NCI-H226 (cell line): ENCODE measurements at places on chromosomes 7 and 10.

DNA sequence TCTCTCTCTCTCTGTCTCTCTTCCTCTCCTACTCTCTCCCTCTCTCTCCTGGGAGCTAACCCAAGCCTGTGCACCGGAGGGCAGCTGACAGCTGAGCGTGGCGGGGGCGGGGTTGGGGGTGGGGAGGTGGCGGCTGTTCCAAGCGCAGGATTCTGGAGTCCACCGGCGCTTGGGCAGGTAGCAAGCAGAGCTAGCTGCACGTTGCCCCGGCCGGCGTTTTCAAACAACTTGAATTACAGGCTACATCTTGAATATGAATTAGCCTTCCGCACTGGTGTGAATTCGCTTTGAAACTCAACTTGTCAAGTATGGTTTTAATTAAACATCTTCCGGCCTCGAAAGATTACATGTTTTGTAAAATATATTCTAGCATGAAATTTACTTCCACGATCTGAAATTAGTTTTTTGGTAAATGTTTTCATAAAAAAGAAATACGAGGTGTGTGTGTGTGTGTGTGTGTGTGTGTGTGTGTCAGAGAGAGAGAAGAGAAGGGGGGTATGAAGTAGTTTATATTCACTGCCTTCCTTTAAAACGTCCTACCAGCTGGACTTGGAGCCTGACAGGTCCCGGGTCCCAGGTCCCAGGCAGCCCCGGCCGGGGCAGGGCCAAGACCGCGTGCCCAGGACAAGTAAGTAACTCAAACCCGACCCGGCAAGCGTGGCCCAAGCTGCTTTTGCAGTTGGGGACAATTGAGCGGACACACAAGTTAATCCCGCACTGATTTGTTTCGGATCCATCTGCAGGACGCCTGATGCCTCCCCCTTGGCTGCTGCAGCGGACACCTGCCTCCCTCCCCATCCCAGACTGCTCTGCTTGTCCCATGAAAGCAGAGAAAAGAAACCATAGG, 9.0 kb upstream of the DLX6 start:
- DNase-seq = no peak

- no peak for DNase-seq
These were observed 103.2 kb upstream of the PPIF start for GRCh38 chr10:79244068-79244442.

GRCh38 chr7:116994611-116995010, 41.3 kb downstream of the ST7 start:
- DNase-seq = no peak

- peak; percentile 55 for DNase-seq
These were observed 41.8 kb upstream of the HYCC1 start for GRCh38 chr7:23055582-23056178.

- DNase-seq = no peak
These were observed 41.5 kb downstream of the CYP17A1 start for GRCh38 chr10:102795453-102796406.

GRCh38 chr7:34066411-34066810, 161.1 kb downstream of the BMPER start:
- no peak for DNase-seq

GRCh38 chr10:112721080-112721698, 228.9 kb upstream of the TCF7L2 start:
- peak; percentile 20 for DNase-seq

DNA sequence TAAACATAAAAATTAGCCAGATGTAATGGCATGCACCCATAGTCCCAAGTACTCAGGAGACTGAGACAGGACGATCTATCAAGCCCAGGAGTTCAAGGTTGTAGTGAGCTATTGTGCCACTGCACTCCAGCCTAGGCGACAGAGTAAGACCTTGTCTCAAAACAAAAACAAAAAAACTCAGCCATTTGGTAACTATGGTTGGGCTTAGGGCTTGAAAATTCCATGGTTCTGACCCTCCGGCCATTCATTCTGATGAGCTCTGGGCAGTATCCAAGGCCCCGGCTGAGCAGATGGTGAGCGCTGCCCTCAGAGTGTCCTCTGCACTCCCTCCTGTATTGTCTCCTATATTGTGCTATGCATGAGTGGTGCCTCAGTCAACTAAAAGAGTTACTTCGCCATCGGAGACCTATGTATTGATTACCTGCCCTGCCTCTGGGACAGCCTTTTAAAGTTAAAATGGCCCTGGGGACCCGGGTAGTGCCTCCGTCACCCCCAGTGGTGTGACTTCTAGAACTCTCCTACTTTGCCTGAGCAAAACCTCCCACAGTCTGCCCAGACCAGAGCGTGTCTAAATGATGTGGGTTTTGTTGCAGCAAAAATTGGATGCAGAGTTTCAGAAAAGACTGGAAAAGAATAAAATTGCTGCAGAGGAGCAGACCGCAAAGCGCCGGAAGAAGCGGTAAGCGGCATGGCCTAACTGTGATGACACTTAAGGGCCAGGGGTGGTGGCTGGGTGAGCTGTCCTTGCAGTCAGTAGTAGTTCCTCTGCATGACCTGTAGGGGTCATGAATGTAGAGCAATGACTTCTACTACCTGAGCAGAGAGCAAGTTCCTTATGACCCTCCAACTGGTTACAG, 8.1 kb downstream of the PRKRIP1 start:
- DNase-seq = peak; percentile 22

DNA sequence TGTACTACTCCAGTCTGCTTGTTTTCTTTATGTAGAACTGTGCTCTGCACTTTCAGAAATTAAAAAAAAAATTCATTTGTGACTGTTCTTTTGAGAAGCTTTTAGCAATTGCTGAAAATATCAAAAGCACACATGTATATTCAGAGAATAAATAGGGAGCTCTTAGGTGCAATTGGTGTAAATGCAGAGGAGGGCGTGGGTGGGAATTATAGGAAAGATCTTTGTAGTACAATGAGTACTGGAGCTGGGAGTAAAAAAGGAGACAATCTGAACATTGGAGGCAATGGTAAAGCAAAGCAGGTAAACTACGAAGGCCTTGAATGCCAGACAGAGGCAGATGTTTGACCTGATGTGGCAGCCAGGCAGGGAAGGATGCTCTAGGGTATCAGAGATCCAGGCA, 267.5 kb downstream of the SORCS3 start:
- DNase-seq = no peak

- DNase-seq = no peak
These were observed 54.8 kb downstream of the PPP1R17 start for GRCh38 chr7:31741852-31742251.

- DNase-seq = no peak
These were observed 17.9 kb downstream of the AFAP1L2 start for GRCh38 chr10:114386452-114386851.

DNA sequence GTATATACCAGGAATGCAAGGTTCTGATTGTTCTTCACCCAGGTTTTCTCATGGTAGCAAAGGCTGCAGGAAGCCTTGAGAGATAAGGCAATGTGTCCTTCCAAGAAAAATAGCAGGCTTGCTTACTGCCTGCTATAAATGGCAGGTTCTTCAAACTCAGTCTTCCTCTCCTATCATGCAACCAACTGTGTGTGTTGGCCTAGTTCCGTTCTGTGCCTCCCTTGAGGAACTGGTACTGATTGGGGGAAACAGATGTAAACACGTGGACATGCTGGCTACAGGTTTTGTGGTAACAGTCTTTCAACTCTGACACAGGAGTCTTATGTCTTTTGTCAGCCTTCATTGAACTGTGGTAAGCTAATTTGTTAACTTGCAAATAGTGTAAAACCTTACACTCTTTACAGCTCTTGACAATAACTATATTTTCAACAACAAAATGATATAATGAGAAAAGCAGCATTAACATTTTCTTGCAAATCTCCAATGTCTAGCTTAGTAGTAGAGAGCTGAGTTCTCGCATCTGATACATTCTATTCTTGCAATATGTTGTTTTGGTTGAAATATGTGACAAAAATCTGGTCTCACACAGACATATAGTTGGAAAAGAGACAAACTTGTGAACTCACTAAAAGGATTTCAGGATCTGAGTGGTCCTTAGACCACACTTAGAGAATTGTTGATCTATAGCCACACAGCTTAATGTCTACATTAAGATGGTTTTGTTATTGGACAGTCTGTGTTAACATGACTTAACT, 54.7 kb upstream of the LSM8 start:
- DNase-seq = no peak

DNA sequence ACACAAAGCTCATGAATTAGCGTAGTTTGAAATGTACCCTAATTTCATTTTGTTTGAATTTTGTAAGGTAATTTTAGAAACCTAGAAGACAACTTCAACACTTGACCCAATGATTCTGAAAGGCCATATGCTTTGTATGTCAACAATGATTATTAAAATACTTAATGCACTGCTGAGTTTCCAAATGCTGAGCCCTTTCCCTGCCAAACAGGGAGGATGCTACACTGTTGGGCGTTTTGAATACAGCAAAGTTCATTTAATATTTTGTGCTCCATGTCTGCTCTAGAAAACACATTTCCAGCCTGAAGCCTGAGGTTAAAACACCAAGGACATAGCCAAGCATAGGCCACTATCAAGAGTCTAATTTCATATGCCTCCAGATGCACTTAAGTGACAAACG, 99.8 kb downstream of the ICA1 start:
- no peak for DNase-seq

GRCh38 chr10:90718182-90718581, 139.7 kb downstream of the HTR7 start:
- DNase-seq = no peak

GRCh38 chr7:79782256-79782655, 328.8 kb upstream of the MAGI2 start:
- no peak for DNase-seq

DNA sequence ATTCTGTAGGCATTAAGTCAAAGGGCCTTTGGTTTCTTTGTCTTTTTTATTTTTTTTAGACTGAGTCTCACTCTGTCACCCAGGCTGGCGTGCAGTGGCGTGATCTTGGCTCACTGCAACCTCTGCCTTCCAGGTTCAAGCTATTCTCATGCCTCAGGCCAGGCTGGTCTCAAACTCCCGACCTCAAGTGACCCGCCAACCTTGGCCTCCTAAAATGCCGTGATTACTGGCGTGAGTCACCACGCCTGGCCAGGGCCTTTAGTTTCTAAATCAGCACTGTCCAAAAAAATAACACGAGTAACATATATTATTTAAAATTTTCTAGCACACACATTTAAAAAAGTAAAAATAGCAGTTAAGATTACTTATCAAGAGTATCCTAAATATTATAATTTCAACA, 11.1 kb upstream of the ACSL5 start:
- DNase-seq = no peak

- DNase-seq = no peak
These were observed 18.5 kb downstream of the SEPTIN7 start for GRCh38 chr7:35819310-35819709.

DNA sequence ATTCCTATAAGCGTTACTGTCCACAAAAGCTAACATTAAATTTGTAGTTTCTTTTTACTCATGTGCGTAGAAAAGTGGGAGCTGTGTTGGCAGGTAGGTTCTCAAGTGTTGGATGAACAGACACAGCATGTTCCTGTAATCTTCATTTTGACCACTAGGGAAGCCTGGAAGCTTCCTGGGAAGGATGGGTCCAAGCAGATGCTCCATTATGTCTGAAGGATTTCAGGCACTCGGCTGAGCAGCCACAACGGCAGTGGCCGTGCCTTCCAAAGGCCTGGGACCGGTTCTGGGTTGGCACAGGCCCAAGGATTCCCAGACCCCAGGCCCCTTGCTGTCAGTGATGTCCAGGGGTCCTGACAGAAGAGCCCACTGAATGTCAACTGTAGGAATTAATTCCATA, 386.3 kb downstream of the TNS3 start:
- DNase-seq = no peak

DNA sequence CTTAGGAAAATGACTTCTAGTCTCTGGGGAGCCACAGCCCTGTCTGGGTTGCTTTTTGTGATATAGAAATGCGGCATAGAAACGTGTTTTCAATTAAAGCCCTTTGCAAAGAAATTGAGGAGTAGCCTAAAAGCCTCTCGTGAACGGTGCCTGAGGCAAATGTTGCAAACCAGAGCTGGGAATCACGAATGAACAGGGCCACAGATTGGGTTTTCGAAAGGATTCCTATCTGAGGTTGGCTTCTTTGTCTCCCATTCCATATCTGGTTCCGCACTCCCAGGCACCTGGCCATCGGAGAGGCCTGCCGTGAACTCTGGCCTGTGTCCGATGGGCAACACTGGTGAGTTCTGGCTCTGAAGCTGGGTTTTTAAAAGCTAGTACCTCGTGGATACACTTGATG, 221.6 kb downstream of the TCF7L2 start:
- DNase-seq = no peak

- DNase-seq = peak; percentile 70
These were observed 70.4 kb downstream of the COA1 start for GRCh38 chr7:43658718-43659548.

GRCh38 chr7:68364886-68365625, 1233.2 kb upstream of the AUTS2 start:
- peak; percentile 76 for DNase-seq

GRCh38 chr10:583433-583832, 106.0 kb downstream of the DIP2C start:
- no peak for DNase-seq

- DNase-seq = no peak
These were observed 13.4 kb downstream of the JCAD start for GRCh38 chr10:30045961-30046360.
